ENCODE measurements at places on chromosomes 1 and 21. TPM values are rescaled to one million over a fixed set of nuclear protein-coding genes. Genes with fewer than 3 reads are reported as not detected.

GPR37L1 gene
- total RNA-seq: 0.07 TPM

EPS8L3 gene
- not detected for total RNA-seq

CFHR5 gene
- not detected for total RNA-seq

PINK1 gene
- 44.3 TPM for total RNA-seq

PAPPA2 gene
- total RNA-seq: 0.14 TPM

FAM78B gene
- total RNA-seq: not detected

SETDB1 gene
- 20.6 TPM for total RNA-seq

ILF2 gene
- total RNA-seq: 370 TPM

OR2T2 gene
- not detected for total RNA-seq

LRRC38 gene
- not detected for total RNA-seq

OR2L13 gene
- total RNA-seq: not detected

RXFP4 gene
- not detected for total RNA-seq

ABCD3 gene
- 22.3 TPM for total RNA-seq

MRPS15 gene
- total RNA-seq: 94.7 TPM

FTCD gene
- total RNA-seq: not detected

CDC42BPA gene
- total RNA-seq: 15.6 TPM

FCN3 gene
- total RNA-seq: not detected

INKA2 gene
- total RNA-seq: 0.58 TPM

DPM3 gene
- 77.8 TPM for total RNA-seq

NUDT4B gene
- total RNA-seq: 30.9 TPM

LCA5L gene
- total RNA-seq: 0.65 TPM

SLAMF7 gene
- total RNA-seq: 0.06 TPM

UMODL1 gene
- total RNA-seq: not detected

FCMR gene
- 0.65 TPM for total RNA-seq

KISS1 gene
- total RNA-seq: 24.7 TPM

KIF14 gene
- 13.9 TPM for total RNA-seq

GTF2B gene
- total RNA-seq: 35.9 TPM

MAB21L3 gene
- total RNA-seq: 0.29 TPM

AMPD1 gene
- total RNA-seq: not detected

ITLN2 gene
- not detected for total RNA-seq

GIPC2 gene
- total RNA-seq: 1.5 TPM

TEDDM1 gene
- not detected for total RNA-seq

DSTYK gene
- total RNA-seq: 6.4 TPM

RCAN1 gene
- total RNA-seq: 19.6 TPM

KCND3 gene
- total RNA-seq: not detected

BGLAP gene
- total RNA-seq: not detected

AHCYL1 gene
- total RNA-seq: 46.4 TPM

FMO3 gene
- total RNA-seq: not detected

IQCC gene
- 3.5 TPM for total RNA-seq

GBP4 gene
- total RNA-seq: 0.35 TPM

MACF1 gene
- 296 TPM for total RNA-seq

BTBD19 gene
- total RNA-seq: 2.8 TPM

CFHR4 gene
- total RNA-seq: not detected

RUNX3 gene
- total RNA-seq: not detected

TAL1 gene
- 0.69 TPM for total RNA-seq

CLCA4 gene
- total RNA-seq: not detected

GPR52 gene
- not detected for total RNA-seq

TCEA3 gene
- total RNA-seq: 3.1 TPM

RRAGC gene
- 4.3 TPM for total RNA-seq

RIMKLA gene
- 0.14 TPM for total RNA-seq

SIM2 gene
- total RNA-seq: 22.3 TPM

PLOD1 gene
- total RNA-seq: 147 TPM

S100A10 gene
- 394 TPM for total RNA-seq

ATXN7L2 gene
- total RNA-seq: 7.4 TPM

DIO1 gene
- total RNA-seq: not detected

PPFIA4 gene
- total RNA-seq: 11.6 TPM

KRTAP11-1 gene
- not detected for total RNA-seq

CLIC6 gene
- total RNA-seq: 0.58 TPM
